ENCODE measurements at places on chromosomes 7 and 10. TPM values are rescaled to one million over a fixed set of nuclear protein-coding genes. Genes with fewer than 3 reads are reported as not detected.
A peak's percentile ranks its signal among the peaks of the same experiment; 100 is the strongest.

DNA sequence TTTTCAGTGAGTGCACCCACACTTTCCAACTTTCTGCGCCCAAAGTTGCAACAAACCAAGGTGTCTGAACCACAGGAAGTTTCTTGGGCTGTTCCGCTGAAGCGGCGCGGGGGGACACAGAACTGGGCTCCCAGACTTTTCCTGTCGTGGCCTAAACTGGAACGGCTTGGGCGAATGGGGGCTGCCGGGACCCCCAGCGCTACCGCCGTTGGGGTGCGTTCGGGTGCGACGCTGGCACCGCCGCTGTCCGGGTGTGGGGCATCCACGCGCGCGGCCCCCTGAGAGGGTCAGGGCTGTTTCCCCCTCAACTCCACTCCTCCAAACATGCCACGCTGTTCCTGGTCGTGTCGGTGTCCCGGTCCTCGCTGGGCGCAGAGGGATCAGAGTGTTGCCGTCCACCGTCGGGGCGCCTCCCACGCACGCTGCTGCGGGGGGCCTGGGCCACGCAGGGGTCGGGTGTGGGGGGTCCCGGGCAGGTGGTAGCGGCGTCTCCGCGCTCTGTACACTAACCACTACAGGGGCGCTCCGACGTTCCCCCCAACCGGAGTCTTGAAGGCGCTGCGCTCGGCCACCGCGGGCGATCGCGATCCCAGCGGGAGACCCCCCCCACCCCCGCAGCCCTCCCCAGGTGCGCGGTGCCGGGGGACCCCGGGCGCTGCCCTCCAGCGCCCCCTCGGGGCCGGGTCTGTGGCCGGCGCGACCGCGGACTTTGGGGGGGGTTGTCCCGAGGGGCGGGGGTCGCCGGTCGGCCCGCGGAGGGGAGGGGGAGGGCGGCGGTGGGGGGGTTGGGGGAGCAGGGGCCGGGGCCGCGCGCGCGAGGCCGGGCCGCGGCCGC lies 2.2 kb upstream of the CUX1 start:
- peak overlapping the region; percentile 87 for H3K27ac ChIP-seq
- H3K36me3 ChIP-seq: no peaks in the 10 kb centered on the region
- peak; percentile 71 for DNase-seq
- peak overlapping the region; percentile 73 for H3K4me3 ChIP-seq
- peaks cover 32% of the 10 kb centered on the region for H3K27me3 ChIP-seq
- H3K4me1 ChIP-seq: peaks cover 27% of the 10 kb centered on the region

MRC1 gene
- 0.04 TPM for total RNA-seq

DNA sequence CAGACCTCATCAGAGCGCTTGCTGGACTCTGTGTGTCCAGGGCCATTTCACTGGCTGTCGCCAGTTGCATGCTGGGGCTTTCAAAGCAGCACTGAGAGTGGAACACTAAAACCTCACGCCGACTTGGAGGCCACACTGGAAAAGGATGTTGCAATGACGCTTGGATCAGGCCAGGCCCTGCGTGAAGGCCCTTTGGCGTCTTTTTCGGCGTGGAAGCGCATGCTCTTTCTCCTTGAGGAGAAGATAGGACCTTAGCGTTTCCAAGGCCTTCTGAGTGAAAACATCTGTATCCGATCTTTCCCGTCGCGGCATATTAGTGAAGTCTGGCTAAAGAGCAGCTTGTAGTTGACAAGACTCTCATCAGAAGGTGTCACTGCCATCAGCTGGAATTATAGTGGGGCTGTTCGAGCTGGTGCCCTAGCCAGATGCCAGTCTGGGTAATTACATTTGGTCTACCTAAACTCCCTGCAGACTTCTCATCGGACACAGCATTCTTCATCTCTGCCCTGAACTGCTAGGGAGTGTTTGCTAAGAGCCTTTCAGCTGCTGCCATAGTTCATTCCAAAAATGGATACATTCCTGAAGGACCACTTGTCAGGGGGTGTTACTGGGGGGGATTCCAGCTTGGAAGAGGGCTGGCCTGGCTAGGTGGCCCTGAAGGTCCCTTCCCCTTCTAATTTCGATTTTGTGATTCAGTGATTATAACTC lies 167.7 kb upstream of the TCF7L2 start:
- H3K4me1 ChIP-seq: peaks cover 41% of the 10 kb centered on the region
- no peaks in the 10 kb centered on the region for H3K27me3 ChIP-seq
- no peak for DNase-seq
- H3K4me3 ChIP-seq: no peak overlapping the region
- peak overlapping the region; percentile 46 for H3K27ac ChIP-seq
- H3K36me3 ChIP-seq: peaks cover 2% of the 10 kb centered on the region

OR2A25 gene
- not detected for total RNA-seq

DNA sequence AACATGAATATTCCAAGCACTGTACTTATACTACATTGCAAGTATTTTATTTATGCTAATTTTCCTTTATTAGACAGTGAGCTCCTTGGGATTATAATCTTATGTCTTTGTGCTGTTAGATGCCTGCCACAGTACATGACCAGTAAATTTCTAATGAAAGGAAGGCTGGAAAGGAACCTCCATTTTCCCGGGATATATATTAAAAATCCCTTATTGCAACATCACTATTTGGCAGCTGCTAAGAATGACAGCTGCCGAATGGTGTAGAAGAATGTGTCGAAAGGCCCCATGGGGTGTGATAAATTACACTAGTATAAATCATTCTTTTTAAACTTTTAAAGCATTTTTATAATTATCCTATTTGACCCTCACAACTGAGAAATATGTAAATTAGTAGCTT lies 59.1 kb downstream of the TFAM start:
- H3K4me1 ChIP-seq: peaks cover 3% of the 10 kb centered on the region
- H3K27ac ChIP-seq: no peak overlapping the region
- H3K36me3 ChIP-seq: no peaks in the 10 kb centered on the region
- no peak overlapping the region for H3K4me3 ChIP-seq

HMX3 gene
- not detected for total RNA-seq

- H3K27ac ChIP-seq: peak overlapping the region; percentile 96
- H3K4me3 ChIP-seq: peak overlapping the region; percentile 62
- no peaks in the 10 kb centered on the region for H3K27me3 ChIP-seq
- peaks cover 33% of the 10 kb centered on the region for H3K4me1 ChIP-seq
- H3K36me3 ChIP-seq: peaks cover 19% of the 10 kb centered on the region
- peak; percentile 48 for DNase-seq
Measured at GRCh38 chr7:140541513-140542227, 62.4 kb upstream of the MKRN1 start.

GRCh38 chr10:92830478-92831389 lies 17.6 kb upstream of the EXOC6 start:
- no peaks in the 10 kb centered on the region for H3K36me3 ChIP-seq
- peaks cover 15% of the 10 kb centered on the region for H3K4me1 ChIP-seq
- H3K27ac ChIP-seq: no peak overlapping the region
- no peak overlapping the region for H3K4me3 ChIP-seq

PAX4 gene
- 23.6 TPM for total RNA-seq

HECW1 gene
- total RNA-seq: 0.09 TPM

DNAJC30 gene
- 11.1 TPM for total RNA-seq

DNA sequence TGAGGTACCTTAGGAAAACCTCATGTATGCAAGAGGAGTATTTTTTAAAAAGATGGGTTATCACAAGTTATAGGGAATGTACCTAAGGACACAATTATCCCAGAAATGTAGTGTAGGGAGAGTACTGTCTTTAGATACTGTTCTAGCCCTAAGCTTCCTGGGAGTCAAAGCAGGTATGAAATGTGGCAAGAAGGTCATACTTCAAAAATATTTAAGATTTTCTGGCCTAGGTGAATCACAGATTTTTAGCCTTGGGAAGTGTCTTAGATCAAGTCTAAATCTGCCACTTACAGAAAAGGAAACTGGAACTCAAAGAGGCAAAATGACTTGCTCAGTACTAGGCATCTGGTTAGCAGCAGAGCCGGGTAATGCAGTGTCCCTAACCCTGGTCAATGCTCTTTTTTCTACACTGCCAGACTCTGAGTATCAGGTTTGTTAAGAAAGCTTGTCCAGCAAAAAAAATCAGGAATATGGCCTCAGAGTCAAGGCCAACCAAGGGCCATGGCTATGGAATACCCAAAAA lies 13.9 kb downstream of the PIK3AP1 start:
- no peaks in the 10 kb centered on the region for H3K4me1 ChIP-seq
- no peak for DNase-seq
- H3K27me3 ChIP-seq: no peaks in the 10 kb centered on the region

GRCh38 chr10:129030996-129031843 lies 435.8 kb upstream of the MGMT start:
- H3K27me3 ChIP-seq: peaks cover 99% of the 10 kb centered on the region
- DNase-seq: peak; percentile 66
- no peak overlapping the region for H3K27ac ChIP-seq

DNA sequence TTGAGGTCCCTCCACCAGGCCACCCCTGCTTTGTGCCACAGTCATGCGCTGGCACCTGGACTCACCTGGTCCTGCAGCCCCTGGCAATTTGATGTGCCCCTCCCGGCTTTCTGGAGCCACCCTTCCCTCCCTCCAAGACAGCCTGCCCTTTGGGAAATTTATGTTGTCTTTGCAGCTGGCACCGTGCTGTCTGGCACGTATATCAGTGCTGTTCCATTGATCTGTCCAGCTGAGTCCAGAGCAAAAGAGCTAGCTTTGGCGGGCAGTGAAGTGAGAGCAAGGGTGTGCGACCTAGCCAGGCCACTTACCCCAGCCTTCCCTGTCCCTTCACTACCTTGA lies 5.7 kb downstream of the RARRES2 start:
- DNase-seq: no peak
- H3K4me1 ChIP-seq: peaks cover 15% of the 10 kb centered on the region
- no peak overlapping the region for H3K4me3 ChIP-seq
- no peaks in the 10 kb centered on the region for H3K36me3 ChIP-seq
- H3K27me3 ChIP-seq: peaks cover 15% of the 10 kb centered on the region

OR6B1 gene
- not detected for total RNA-seq

GRCh38 chr7:127726476-127726875 lies 74.5 kb downstream of the SND1 start:
- no peak overlapping the region for H3K4me3 ChIP-seq
- H3K36me3 ChIP-seq: peaks cover 21% of the 10 kb centered on the region
- no peak overlapping the region for H3K27ac ChIP-seq
- H3K4me1 ChIP-seq: peaks cover 1% of the 10 kb centered on the region

DNA sequence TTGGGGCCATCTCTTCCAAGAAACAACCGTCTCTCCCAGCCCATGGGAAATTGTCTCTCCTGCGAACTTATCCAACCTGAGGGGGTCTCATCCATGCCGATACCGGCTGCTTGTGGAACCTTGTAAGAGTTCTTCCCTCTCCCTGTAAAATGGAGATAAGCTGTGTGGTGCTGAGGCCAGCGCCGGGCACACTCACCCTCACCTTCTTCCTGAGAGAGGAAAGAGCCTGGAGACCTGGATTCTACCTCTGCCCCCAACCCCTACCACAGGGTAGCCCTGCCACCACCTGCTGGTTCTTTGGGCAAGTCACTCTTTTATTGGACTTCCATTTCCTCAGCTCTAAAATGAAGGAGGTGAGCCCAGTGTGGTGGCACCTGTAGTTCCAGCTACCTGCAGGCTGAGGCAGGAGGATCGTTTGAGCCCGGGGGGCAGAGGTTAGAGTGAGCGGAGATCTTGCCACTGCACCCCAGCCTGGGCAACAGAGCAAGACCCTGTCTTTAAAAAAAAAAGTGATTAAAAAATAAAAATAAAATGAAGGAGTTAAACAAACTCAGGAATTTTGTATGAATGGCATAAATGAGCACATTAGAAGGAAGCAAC lies 38.4 kb upstream of the PSAP start:
- DNase-seq: no peak
- H3K27ac ChIP-seq: peak overlapping the region; percentile 26
- H3K4me3 ChIP-seq: peak overlapping the region; percentile 69
- H3K27me3 ChIP-seq: peaks cover 38% of the 10 kb centered on the region

ZMIZ1 gene
- 85.2 TPM for total RNA-seq

DNA sequence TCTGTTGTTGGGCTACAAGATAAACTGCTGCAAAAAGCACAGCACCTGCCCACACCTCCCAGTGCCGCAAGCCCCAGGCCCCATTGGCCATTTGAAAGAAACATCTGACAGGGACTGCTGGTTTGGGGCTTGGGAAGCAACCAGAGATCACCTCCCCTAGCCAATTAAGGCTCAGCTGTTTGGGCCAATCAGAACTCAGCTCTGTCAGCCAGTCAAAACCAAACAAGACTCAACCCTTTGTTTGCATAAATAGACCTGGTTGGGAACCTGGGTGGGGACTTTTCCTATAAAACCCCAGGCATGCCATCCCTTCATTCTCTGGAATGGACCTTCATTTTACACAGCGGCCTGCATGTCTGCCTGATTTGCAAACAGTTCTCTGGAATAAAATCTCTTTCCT lies 17.2 kb upstream of the NME8 start:
- H3K4me3 ChIP-seq: no peak overlapping the region
- no peaks in the 10 kb centered on the region for H3K36me3 ChIP-seq
- no peaks in the 10 kb centered on the region for H3K27me3 ChIP-seq
- no peak for DNase-seq
- H3K4me1 ChIP-seq: no peaks in the 10 kb centered on the region
- H3K27ac ChIP-seq: no peak overlapping the region

DNA sequence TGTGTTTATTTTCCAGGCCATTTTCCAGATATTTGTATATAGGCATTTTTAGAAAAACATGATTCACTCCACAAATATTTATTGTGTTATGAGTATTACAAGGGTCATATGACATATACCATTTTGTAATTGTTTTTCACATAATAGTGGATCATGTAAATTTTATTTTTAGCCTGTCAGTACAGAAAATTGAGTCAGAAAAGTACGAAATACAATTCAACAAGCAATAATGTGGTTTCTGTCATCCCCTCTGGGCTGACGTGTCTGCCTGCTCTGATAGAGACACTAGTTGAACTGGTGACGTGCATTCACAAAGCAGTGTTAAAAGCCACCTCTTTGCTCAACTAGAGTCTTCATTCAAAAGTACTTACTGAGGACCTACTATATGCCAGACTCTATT lies 97.9 kb upstream of the STEAP1B start:
- H3K4me3 ChIP-seq: no peak overlapping the region
- no peak overlapping the region for H3K27ac ChIP-seq
- peaks cover 6% of the 10 kb centered on the region for H3K4me1 ChIP-seq
- DNase-seq: no peak
- H3K27me3 ChIP-seq: peaks cover under 1% of the 10 kb centered on the region

GRCh38 chr10:12509016-12509793 lies 159.9 kb downstream of the CAMK1D start:
- H3K4me1 ChIP-seq: peaks cover 23% of the 10 kb centered on the region
- peaks cover 19% of the 10 kb centered on the region for H3K27me3 ChIP-seq
- H3K27ac ChIP-seq: no peak overlapping the region
- H3K4me3 ChIP-seq: no peak overlapping the region

NOM1 gene
- total RNA-seq: 33.6 TPM

ADCY1 gene
- 11.3 TPM for total RNA-seq

DNA sequence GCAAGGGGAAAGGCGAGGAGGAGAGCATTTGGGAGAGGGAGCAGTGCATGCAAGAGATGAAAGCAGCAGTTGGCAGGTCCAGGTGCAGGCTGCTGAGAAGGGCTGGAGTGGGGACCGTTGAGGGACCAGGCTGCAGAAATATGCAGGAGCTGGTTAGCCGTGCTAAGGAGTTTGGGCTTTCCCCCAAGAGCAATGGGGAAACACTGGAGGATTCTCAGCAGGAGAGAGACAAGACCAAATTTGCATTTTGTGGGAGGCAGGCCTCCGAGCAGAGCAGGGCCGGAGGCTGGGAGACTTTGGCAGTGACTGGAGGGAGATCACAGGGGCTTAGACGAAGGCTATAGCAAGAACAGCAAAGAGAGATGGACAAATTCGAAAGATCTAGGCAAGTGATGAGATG lies 11.8 kb downstream of the BTBD16 start:
- no peak overlapping the region for H3K27ac ChIP-seq
- no peaks in the 10 kb centered on the region for H3K36me3 ChIP-seq
- no peak overlapping the region for H3K4me3 ChIP-seq
- no peak for DNase-seq
- no peaks in the 10 kb centered on the region for H3K4me1 ChIP-seq

ASL gene
- 35.9 TPM for total RNA-seq

Data from progenitor cell of endocrine pancreas (in vitro differentiated cells).